GM10248 (cell line): ENCODE measurements at places on chromosomes 12 and 14.
A peak's percentile ranks its signal among the peaks of the same experiment; 100 is the strongest.

GRCh38 chr14:69693145-69693544 is 73.8 kb upstream of the SRSF5 start:
- peak; percentile 50 for DNase-seq

GRCh38 chr14:79724934-79725717 is 486.2 kb downstream of the DIO2 start:
- no peak for DNase-seq

DNA sequence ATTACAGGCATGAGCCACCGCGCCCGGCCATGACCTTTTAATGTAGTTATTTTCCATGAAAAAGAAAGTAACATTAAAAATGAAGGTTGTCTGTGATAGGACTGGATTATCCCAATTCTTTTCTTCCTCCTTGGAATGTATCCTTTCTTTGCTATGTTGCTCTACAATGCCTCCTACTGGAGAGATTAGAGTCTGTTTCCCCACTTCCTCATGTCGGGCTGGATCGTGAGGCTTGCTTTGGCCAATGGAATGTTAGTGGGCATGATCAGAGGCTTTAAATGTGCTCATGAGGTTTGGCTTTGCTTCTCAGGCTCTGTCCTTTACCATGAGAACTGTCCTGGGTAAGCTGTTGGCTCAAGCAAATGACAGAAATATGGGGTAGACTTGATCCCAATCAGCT is 34.7 kb upstream of the SOCS2 start:
- DNase-seq = no peak

DNA sequence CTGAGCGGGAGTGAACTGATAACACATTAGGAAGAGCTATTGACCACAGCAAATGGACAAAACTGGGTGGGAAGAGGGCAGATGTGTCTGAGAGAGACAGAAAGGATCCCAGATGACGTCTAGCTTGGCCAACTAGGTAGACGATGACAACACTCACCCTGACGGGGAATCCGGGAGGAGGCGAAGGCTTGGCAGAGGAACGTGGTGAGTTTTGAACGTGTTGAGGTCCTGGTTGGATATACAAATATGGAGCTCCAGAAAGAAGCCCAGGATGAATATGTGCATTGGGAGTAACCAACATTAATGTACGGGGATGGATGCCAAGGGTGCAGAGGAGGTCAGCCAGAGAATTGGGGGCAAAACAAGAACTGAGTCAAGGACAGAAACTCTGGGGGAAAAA is 60.7 kb downstream of the DPF3 start:
- no peak for DNase-seq

- no peak for DNase-seq
Observed at GRCh38 chr14:43145361-43145760, 1361.7 kb downstream of the FSCB start.

GRCh38 chr14:93926873-93927799 is at the start of gene FAM181A:
TSS of gene FAM181A (plus strand) at chr14:93927344. CDS start at chr14:93928286, 942 bp downstream.
- no peak for DNase-seq

- DNase-seq = no peak
Observed at GRCh38 chr14:58292187-58292586, 6.2 kb upstream of the ARID4A start.
